Esophagus squamous epithelium (tissue), 5 donors: ENCODE measurements at places on chromosomes 7 and 10.

DNA sequence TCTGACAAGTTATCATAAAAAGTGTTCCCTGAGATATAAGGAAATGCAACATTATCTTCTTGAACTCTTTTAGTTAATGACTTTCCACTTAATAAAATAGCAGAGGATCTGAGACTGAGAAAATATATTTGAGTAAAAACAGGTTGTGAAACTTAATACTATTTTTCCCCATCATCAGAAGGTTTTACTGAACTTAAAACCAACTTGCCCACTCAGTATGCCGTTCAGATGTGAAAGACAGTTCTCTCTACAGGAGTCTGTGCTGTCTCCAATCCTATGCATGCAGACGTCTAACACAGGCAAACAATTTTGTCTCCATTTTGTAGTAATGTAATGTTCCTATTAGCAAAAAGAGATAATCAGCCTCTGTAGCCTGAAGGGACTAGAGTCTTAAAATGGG, 38.2 kb upstream of the CYP2C18 start:
- no peak for DNase-seq
- no peak overlapping the region for H3K4me3 ChIP-seq
- H3K27ac ChIP-seq, result no peak overlapping the region
- no peaks in the 10 kb centered on the region for H3K36me3 ChIP-seq
- no peaks in the 10 kb centered on the region for H3K27me3 ChIP-seq

GRCh38 chr7:31263338-31263737, 77.2 kb downstream of the NEUROD6 start:
- H3K4me1 ChIP-seq, result no peaks in the 10 kb centered on the region
- no peak overlapping the region for H3K4me3 ChIP-seq

- no peak for DNase-seq
- H3K27ac ChIP-seq, result no peak overlapping the region
- H3K36me3 ChIP-seq, result no peaks in the 10 kb centered on the region
- no peaks in the 10 kb centered on the region for H3K4me1 ChIP-seq
- no peak overlapping the region for H3K4me3 ChIP-seq
Observed at GRCh38 chr10:7192061-7192460, 218.8 kb downstream of the SFMBT2 start.

DNA sequence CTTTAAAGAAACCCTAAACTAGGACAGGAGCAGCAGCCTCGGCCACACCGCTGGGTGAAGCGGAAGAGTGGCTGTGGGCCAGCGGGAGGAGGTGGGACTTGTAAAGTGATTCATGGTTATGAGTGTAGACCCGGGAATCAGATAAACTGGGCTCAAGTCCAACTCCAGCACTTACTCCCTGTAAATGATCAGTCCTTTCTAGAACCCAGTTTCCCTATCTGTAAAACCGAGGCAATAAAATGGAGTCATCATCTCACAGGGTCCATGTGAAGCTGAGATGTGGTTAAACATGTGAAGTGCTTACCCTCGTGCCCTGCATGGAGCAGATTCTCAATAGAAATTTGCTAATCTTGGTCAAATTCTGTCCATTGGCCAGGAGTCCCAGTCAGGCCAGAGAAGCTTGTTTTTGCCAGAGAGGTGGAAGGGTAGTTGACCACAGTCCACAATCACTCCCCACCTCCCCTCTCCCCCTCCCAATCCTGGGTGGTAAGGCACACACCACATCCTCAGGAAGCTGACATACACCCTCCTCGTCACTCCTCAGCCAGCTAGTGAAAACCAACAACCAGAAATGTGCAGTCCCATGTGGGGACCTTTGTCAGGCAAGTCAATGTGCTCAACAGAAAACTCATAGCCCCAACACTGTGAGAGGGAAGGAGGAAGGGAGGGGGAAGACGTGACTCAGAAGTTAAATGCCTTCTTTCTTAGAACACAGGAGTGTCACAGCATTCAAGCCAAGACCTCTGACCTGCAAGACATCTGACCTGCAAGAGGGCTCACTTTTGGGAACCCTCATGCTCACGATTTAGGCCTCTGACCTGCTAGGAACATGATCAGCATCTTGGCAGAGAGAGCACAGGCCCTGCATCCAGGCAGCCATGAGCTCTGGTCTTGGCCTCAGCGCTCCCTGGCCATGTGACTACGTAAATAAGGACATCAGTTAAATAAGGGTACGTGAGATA, 145.1 kb downstream of the PLXNA4 start:
- no peaks in the 10 kb centered on the region for H3K4me1 ChIP-seq
- DNase-seq, result no peak
- H3K27me3 ChIP-seq, result no peaks in the 10 kb centered on the region
- H3K27ac ChIP-seq, result no peak overlapping the region

DNA sequence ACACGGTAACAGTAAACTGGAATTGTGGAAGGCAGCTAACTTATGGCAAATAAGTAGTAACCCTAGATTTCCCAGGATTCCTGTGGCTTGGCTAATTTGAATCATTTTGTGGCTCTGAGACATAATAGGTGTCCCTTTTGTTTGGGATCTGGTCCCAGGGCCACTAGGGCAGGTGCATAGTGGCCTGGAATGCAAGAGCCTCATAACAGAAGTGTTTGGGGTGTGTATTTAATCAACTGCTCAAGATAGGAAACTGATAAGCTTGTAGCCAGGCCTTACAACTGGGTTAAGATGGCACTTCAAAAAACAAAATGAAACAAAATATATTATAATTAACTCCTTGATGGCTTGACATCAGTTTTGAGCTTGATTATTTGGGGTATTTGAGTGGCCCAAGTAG, 541.8 kb downstream of the ETV1 start:
- no peaks in the 10 kb centered on the region for H3K36me3 ChIP-seq
- DNase-seq, result no peak
- H3K27me3 ChIP-seq, result no peaks in the 10 kb centered on the region
- no peaks in the 10 kb centered on the region for H3K4me1 ChIP-seq
- H3K27ac ChIP-seq, result no peak overlapping the region
- no peak overlapping the region for H3K4me3 ChIP-seq

GRCh38 chr10:2633630-2634029, 433.7 kb upstream of the PFKP start:
- no peak for DNase-seq
- H3K4me1 ChIP-seq, result no peaks in the 10 kb centered on the region
- no peaks in the 10 kb centered on the region for H3K27me3 ChIP-seq
- H3K36me3 ChIP-seq, result no peaks in the 10 kb centered on the region
- H3K4me3 ChIP-seq, result no peak overlapping the region
- no peak overlapping the region for H3K27ac ChIP-seq

DNA sequence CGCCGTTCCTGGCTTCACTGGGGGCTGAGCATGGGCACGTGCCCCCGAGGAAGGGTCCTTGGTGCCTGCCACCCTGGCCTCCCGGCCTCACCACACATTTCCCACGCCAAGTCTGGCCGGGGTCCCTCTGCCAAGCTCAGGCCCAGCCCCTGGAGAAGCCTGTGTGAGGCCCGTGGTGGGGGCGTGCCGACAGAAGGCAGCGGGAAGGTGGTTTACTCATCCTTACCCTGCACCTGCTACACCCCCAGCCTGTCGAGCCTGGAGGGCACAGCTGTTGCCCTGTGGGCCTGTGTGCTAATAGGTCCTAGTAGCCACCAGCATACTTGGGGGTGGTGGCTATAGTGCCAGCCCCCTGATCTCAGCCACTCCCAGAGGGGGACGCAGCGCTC, 46.7 kb downstream of the NKX6-2 start:
- H3K4me1 ChIP-seq, result no peaks in the 10 kb centered on the region
- H3K36me3 ChIP-seq, result peaks cover 41% of the 10 kb centered on the region
- H3K27me3 ChIP-seq, result no peaks in the 10 kb centered on the region
- DNase-seq, result no peak
- H3K4me3 ChIP-seq, result no peak overlapping the region

GRCh38 chr7:123798532-123799188, 46.3 kb upstream of the HYAL4 start:
- no peaks in the 10 kb centered on the region for H3K27me3 ChIP-seq
- no peak overlapping the region for H3K4me3 ChIP-seq
- no peak for DNase-seq
- peak overlapping the region; percentile 38 for H3K27ac ChIP-seq
- H3K36me3 ChIP-seq, result no peaks in the 10 kb centered on the region

GRCh38 chr10:133140417-133141143, 19.4 kb upstream of the KNDC1 start:
- no peaks in the 10 kb centered on the region for H3K36me3 ChIP-seq
- H3K4me1 ChIP-seq, result no peaks in the 10 kb centered on the region
- DNase-seq, result no peak
- no peaks in the 10 kb centered on the region for H3K27me3 ChIP-seq

DNA sequence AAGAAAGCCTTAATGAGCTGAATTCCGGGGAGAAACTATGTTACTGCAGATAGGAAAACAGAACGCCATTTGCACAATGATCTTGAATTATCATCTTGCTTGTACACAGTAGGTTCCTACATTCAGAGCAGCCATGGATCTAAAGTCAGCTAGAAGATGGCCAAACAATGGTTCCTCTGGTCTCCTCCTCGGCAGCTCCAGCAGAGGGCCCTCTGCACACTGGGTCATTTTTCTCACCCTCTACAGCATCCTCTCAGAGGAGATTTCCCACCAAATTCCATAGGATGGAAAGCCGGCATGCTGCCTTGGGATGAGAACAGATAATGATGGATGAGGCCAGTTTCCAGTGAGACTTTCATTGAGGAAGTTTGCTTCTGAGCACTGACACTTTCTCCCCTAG, 308.5 kb upstream of the NFE2L3 start:
- no peaks in the 10 kb centered on the region for H3K27me3 ChIP-seq
- peaks cover 15% of the 10 kb centered on the region for H3K4me1 ChIP-seq
- no peak overlapping the region for H3K4me3 ChIP-seq
- no peaks in the 10 kb centered on the region for H3K36me3 ChIP-seq
- no peak overlapping the region for H3K27ac ChIP-seq

GRCh38 chr10:95287281-95287680, 3.5 kb downstream of the PDLIM1 start:
- no peak overlapping the region for H3K27ac ChIP-seq
- H3K27me3 ChIP-seq, result no peaks in the 10 kb centered on the region
- no peak for DNase-seq

GRCh38 chr10:110843031-110843430, 28.7 kb upstream of the PDCD4 start:
- peak overlapping the region; percentile 90 for H3K27ac ChIP-seq
- no peaks in the 10 kb centered on the region for H3K36me3 ChIP-seq
- DNase-seq, result no peak
- H3K4me1 ChIP-seq, result peaks cover 29% of the 10 kb centered on the region
- H3K4me3 ChIP-seq, result no peak overlapping the region

GRCh38 chr10:120749072-120749471, 102.1 kb upstream of the WDR11 start:
- H3K27me3 ChIP-seq, result no peaks in the 10 kb centered on the region
- no peaks in the 10 kb centered on the region for H3K4me1 ChIP-seq
- H3K36me3 ChIP-seq, result no peaks in the 10 kb centered on the region
- no peak overlapping the region for H3K4me3 ChIP-seq
- DNase-seq, result no peak

DNA sequence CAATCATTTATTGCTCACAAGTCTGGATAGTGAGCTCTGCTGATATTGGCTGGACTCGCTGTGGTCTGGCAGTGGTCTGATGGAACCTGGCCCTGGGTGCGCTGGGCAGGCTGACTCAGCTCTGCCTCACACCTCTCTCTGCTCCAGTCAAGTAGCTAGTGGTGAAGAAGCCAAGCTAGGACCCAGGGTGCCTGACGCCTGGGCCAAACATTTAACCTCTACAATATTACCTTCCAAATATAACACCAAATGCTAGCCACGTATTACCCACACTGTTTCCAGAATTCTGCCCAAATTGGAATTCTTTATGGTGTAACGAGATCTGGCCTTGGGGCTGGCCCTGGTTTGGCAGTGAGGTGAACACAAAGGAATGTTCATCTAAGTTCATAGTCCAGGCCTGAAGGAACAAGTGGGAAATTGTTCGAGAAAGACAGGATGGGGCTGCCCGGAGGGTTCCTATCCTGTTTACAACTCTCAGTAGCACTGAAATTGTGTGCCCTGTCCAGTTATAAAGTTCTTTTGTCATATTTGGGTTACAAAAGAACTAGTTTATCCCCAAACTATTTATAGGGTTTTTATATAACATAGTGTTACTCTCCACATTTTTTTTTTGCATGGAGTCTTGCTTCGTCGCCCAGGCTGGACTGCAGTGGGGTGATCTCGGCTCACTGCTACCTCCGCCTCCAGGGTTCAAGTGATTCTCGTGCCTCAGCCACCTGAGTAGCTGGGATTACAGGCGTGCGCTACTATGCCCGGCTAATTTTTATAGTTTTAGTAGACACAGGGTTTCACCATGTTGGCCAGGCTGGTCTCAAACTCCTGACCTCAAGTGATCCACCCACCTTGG, 16.3 kb downstream of the OR2AE1 start:
- H3K36me3 ChIP-seq, result no peaks in the 10 kb centered on the region
- DNase-seq, result no peak
- H3K4me1 ChIP-seq, result no peaks in the 10 kb centered on the region
- no peak overlapping the region for H3K4me3 ChIP-seq
- H3K27me3 ChIP-seq, result no peaks in the 10 kb centered on the region
- H3K27ac ChIP-seq, result no peak overlapping the region

- no peaks in the 10 kb centered on the region for H3K36me3 ChIP-seq
- peaks cover 3% of the 10 kb centered on the region for H3K27me3 ChIP-seq
- peaks cover 25% of the 10 kb centered on the region for H3K4me1 ChIP-seq
- no peak overlapping the region for H3K4me3 ChIP-seq
Observed at GRCh38 chr10:69065406-69066361, 22.2 kb upstream of the SRGN start.

- no peak for DNase-seq
- no peaks in the 10 kb centered on the region for H3K4me1 ChIP-seq
- peaks cover 40% of the 10 kb centered on the region for H3K27me3 ChIP-seq
- H3K36me3 ChIP-seq, result no peaks in the 10 kb centered on the region
- H3K27ac ChIP-seq, result no peak overlapping the region
Observed at GRCh38 chr10:118403967-118404366, 61.8 kb upstream of the FAM204A start.

DNA sequence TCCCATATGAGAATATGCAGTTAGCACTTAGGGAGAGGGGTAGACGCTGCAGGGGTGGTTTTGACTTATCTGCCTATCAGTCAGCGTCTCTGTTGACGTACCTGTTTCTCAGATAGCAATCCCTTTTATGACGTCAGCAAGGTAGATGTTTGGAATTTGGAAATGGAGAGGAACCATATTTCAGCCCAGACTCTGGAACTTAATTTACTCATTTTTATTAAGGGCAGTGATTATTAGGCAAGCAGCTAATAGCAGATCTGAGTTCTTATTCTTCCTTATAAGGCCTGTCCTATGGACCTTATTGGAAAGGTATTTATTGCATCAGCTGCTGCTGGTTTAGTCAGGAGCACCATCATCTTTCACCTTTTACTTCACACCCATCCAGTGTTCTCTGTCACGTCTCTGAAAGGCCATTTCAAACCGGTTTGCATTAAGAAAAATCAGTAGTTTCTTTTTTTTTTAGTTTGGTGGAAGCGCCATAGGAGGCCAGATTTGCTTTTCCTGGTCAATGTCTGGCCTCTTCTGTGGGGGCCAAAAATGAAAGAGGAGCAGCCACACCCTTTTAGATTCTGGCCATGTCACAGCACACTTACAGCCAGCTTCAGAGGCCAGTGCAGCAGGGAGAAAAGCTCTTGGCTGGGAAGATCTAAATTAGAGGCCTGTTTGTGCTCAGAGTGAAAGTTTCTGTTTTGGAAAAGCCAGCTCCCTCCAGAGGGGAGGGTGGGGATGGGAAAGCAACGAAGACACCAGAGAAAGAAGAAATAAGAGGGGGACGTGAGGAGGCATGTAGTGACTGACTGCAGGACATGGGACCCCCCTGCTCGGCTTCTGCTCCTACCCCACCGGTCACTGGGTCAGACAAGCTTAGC, 146.3 kb downstream of the TCF7L2 start:
- H3K36me3 ChIP-seq, result no peaks in the 10 kb centered on the region
- H3K4me3 ChIP-seq, result no peak overlapping the region
- no peaks in the 10 kb centered on the region for H3K27me3 ChIP-seq
- no peak for DNase-seq
- H3K27ac ChIP-seq, result peak overlapping the region; percentile 28
